Fibroblast of lung (primary cell): ENCODE measurements at places on chromosomes 7 and 10. TPM values are rescaled to one million over a fixed set of nuclear protein-coding genes. Genes with fewer than 3 reads are reported as not detected.
A peak's percentile ranks its signal among the peaks of the same experiment; 100 is the strongest.

GRCh38 chr10:72981028-72981881 lies 26.6 kb upstream of the PLA2G12B start:
- no peak for DNase-seq

DNA sequence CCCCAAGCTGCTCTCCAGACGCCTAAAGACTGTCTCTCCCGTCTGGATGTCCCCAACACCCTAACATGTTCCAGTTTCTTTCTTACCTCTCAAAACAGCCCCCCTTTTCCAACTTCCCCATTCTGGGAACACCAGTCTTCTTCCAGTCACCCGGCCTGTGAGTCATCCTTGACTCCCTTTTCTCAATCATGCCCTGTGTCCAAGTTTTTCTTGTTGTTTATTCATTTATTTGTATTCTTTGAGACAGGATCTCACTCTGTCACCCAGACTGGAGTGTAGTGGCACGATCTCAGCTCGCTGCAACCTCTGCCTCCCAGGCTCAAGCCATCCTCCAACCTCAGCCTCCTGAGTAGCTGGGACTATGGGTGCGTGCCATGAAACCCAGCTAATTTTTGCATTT lies 15.6 kb downstream of the SNX10 start:
- DNase-seq: peak; percentile 56

Gene OR6V1
- total RNA-seq: not detected in 2 replicates

DNA sequence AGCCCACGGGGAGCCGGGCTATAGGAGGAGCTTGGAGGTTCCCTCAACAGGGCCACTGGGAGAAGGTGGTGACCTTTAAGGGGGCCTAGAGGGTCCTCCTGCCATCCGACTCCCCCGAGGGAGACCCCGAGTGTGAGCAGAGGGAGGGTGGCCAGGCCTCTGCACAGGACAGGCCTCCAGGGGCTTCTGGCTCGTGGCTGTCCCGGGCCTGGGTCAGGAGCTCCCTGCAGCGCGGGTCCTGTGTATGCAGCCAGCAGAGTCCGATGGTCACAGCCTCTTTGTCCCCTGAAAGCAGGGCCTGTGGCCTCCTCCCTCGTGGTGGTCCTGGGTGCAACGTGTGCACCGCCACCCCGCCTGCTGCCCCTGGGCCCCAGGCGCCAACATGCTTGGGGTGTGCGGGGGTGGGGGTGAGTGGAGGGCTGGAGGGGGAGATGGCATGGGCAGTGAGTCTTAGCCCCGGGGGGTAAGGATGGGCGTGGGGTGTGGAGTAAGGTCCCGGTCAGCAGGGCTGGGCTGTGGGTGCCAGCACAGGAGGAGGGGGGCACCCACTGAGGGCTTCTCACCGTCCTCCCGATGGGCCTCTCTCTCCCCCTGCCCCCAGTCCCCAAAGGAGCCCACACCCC lies 27.1 kb downstream of the UNCX start:
- DNase-seq: no peak

DNA sequence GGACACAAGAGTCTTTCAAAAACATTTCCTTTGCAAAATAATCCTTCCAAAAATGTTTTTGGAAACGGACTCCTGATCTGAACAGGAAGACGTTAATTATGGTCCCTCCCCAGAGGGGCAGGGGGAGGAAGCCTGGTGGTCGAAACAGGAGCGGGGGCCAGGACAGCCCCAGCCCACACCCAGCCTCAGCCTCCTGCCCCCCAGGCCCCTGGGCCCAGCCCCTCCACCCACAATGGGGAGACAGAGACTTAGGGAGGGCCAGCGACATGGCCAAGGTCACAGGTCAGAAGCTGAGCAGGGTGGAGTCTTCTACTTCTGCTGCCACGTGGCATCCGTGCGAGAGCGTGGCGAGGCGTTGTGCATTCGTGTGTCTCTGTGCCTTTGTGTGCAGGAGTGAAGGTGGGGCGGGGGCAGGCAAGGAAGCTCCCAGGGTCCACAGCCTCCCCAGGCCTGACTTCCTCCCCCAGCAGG lies 14.0 kb upstream of the GRIFIN start:
- DNase-seq: no peak
